ENCODE measurements at places on chromosomes 6 and 20.

GRCh38 chr20:14715400-14715799 lies 378.0 kb upstream of the FLRT3 start:
- no peaks in the 10 kb centered on the region for H3K27me3 ChIP-seq
- no peaks in the 10 kb centered on the region for H3K4me1 ChIP-seq
- DNase-seq = no peak
- no peak overlapping the region for H3K27ac ChIP-seq

- peaks cover 30% of the 10 kb centered on the region for H3K4me1 ChIP-seq
- no peak overlapping the region for H3K27ac ChIP-seq
- H3K4me3 ChIP-seq = no peak overlapping the region
- H3K27me3 ChIP-seq = no peaks in the 10 kb centered on the region
- 0 out of 2 replicates have a peak, but pooled peaks cover 5% of the 10 kb centered on the region for H3K36me3 ChIP-seq
- no peak for DNase-seq
Measured at GRCh38 chr6:53887316-53887715, 92.5 kb downstream of the LRRC1 start.

DNA sequence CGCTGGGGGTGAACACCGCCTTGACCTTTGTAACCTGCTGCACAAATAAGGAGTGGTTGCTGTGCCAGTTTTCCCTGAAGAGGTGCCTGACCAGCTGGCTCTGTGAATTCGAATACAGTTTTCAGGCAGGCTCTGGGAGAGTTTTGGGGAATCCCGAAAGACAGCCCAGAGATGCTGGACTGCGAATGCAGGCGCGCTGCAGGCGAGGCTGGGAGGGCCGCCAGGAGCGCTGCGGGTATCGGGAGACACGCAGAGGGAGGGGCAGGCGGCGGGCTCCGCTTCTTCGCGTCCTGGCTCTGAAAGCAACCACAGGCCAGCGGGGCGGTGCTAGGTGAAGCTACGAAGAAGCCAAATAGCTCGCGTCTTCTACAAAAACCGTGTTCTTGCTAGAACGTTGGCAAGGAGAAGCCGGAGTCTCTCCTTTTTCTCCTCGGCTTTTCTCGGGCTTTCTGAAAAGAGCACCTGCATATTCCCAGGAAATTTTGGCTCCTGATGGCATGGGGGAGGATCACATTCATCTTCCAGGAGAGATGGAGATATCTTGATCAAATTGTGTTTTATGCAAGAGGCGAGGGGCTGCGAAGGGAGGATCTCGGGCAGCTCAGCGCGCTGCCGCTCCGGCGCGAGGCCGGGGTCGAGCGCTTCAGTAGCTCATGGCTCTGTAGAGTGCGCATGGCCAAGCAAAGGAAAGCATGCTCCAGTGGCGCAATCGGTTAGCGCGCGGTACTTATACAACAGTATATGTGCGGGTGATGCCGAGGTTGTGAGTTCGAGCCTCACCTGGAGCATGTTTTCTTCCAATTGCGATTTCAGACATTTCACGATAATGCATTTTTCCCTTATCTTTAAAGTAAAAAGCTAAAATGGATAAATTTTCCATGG lies 158.1 kb upstream of the ZNF184 start:
- no peak overlapping the region for H3K27ac ChIP-seq
- peaks cover 4% of the 10 kb centered on the region for H3K27me3 ChIP-seq
- H3K4me3 ChIP-seq = peak overlapping the region; percentile 85
- H3K4me1 ChIP-seq = no peaks in the 10 kb centered on the region
- DNase-seq = peak; percentile 29
- H3K36me3 ChIP-seq = no peaks in the 10 kb centered on the region

- no peaks in the 10 kb centered on the region for H3K36me3 ChIP-seq
- H3K4me1 ChIP-seq = peaks cover 19% of the 10 kb centered on the region
- H3K27ac ChIP-seq = no peak overlapping the region
- H3K27me3 ChIP-seq = no peaks in the 10 kb centered on the region
Measured at GRCh38 chr20:62660240-62660615, 17.9 kb downstream of the SLCO4A1 start.

DNA sequence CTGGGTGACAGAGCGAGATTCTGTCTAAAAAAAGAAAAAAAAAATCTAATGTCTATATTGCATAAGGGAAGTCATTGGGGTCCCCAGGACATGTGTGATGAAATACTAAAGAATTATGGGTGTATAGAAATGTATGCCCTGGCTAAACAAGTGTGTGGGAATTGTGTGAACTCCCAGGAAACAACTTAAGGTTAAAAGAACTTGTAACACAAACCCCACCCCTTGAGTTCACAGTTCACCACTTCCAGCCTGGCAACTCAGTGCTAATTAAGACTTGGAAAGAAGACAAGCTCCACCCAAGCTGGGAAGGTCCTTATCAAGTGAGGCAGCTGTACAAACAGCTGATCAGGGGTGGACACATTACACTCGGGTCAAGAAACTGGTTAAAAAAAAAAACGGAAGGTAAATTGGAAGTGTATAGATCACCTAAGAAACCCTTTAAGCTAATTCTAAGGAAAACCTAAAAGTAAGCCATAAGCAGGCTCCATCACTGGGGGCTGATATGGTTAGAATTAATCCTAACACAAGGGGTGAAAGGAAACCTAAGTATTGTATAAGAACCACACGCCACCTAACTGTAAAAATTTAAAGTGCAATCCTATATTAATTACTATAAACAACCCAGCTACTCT lies 25.2 kb downstream of the HLA-A start:
- H3K4me3 ChIP-seq = no peak overlapping the region
- no peaks in the 10 kb centered on the region for H3K36me3 ChIP-seq

DNA sequence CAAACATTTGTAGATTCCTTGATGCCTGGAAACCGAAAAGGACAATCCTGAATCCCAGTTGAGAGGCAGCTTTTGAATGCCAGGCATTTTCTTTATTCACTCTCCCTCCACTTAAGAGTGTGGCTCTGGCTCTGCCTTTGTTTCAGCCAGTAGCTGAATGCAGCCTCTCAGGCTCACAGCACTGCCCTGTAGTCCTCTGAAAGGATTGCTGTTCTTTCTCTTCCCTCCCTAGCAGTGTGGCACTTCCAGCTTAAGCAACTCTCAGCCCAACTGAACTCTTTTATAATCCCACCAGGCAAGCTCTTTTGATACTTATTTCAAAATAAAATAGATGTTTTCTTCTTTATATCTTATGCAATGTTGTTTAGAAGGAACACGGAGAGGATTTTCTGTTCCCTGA lies 415.6 kb downstream of the GJA1 start:
- DNase-seq = no peak
- no peaks in the 10 kb centered on the region for H3K27me3 ChIP-seq
- H3K4me1 ChIP-seq = peaks cover 34% of the 10 kb centered on the region
- no peak overlapping the region for H3K4me3 ChIP-seq
- no peaks in the 10 kb centered on the region for H3K36me3 ChIP-seq
- H3K27ac ChIP-seq = no peak overlapping the region
